ENCODE measurements at places on chromosomes 1 and 21.

DNA sequence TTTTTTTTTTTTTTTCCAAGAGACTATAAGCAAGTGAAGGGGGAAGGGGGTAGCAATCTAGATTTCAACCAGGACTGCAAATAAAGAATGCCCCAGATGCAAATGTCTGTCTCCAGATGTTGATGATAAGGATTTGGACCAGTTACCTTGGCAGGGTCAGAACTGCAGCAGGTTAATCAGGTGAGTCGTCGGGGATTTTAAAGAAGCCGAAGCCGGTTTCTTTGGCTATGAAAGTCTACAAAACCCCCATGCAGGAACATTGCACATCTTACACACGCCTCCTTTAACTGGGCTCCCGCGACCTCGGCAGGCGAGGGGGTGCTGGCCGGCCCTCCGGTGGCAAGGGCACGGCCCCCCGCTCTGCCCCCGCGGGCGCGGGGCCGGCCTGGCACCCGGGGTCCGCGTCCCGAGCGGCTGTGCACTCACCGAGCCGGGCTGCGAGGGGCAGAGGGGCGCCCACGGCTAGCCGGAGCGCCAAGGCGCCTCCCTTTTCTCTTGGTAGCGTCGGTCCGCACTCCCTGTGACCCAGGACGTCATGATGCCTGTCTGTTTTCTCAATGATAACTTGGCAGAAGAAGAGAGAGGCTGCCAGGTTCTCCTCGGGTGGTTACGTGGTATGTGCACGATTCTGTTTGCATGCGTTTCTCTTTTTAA is 366.3 kb upstream of the ESRRG start:
- H3K27me3 ChIP-seq, result peaks cover 27% of the 10 kb centered on the region
- H3K4me3 ChIP-seq, result no peak overlapping the region
- DNase-seq, result no peak
- H3K4me1 ChIP-seq, result no peaks in the 10 kb centered on the region

- H3K36me3 ChIP-seq, result peaks cover 2% of the 10 kb centered on the region
- H3K4me1 ChIP-seq, result peaks cover 5% of the 10 kb centered on the region
- H3K27ac ChIP-seq, result no peak overlapping the region
- DNase-seq, result no peak
- H3K27me3 ChIP-seq, result peaks cover 12% of the 10 kb centered on the region
- no peak overlapping the region for H3K4me3 ChIP-seq
These were observed 127.9 kb upstream of the DUSP10 start for GRCh38 chr1:221869779-221870178.

DNA sequence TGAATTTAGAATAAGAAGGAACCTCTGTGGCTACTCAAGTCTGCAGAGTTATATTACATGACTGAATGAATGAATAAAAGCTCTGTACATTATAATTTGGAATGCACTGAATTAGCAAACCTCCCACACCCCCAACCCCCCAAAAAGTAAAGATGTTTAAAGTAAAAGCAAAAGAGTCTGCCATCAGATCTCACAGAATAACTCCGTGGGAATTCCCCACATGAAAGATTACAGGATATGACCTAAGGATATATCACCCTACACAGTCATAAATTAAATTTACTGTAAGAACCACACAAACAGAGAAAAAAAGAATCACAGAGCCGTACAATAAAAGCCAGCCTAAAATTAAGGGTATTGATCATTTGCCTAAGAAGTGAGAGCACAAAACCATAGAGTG is 587.3 kb downstream of the PTPRC start:
- peaks cover 6% of the 10 kb centered on the region for H3K27me3 ChIP-seq
- DNase-seq, result peak; percentile 26
- H3K27ac ChIP-seq, result peak overlapping the region; percentile 51
- peaks cover 6% of the 10 kb centered on the region for H3K36me3 ChIP-seq
- peak overlapping the region; percentile 37 for H3K4me3 ChIP-seq
- H3K4me1 ChIP-seq, result peaks cover 21% of the 10 kb centered on the region

GRCh38 chr1:244599937-244600350 is 53.0 kb upstream of the DESI2 start:
- H3K4me1 ChIP-seq, result peaks cover 22% of the 10 kb centered on the region
- peak; percentile 54 for DNase-seq
- no peaks in the 10 kb centered on the region for H3K36me3 ChIP-seq
- peaks cover 9% of the 10 kb centered on the region for H3K27me3 ChIP-seq

DNA sequence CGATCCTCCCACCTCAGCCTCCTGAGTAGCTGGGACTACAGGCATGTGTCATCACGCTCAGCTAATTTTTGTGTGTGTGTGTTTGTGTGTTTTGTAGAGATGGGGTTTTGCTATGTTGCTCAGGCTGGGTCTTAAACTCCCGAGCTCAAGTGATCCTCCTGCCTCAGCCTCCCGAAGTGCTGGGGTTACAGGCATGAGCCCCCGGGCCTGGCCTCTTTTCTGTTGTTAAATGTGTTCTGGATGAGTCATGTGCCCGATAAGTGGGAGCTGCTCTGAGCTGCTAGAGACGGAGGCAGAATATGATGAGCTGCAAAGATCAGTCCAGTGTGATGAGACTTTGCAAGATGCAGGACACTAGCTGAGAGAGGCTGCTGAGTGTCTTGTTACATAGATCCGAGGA is 75.5 kb downstream of the VPS13D start:
- no peak overlapping the region for H3K4me3 ChIP-seq
- H3K4me1 ChIP-seq, result no peaks in the 10 kb centered on the region
- H3K27ac ChIP-seq, result no peak overlapping the region
- no peaks in the 10 kb centered on the region for H3K27me3 ChIP-seq
- peaks cover 60% of the 10 kb centered on the region for H3K36me3 ChIP-seq

- H3K4me3 ChIP-seq, result peak overlapping the region; percentile 48
- peaks cover 60% of the 10 kb centered on the region for H3K27me3 ChIP-seq
- DNase-seq, result no peak
- no peak overlapping the region for H3K27ac ChIP-seq
- H3K4me1 ChIP-seq, result peaks cover 35% of the 10 kb centered on the region
These were observed 30.5 kb upstream of the NFIA start for GRCh38 chr1:61051719-61052394.

DNA sequence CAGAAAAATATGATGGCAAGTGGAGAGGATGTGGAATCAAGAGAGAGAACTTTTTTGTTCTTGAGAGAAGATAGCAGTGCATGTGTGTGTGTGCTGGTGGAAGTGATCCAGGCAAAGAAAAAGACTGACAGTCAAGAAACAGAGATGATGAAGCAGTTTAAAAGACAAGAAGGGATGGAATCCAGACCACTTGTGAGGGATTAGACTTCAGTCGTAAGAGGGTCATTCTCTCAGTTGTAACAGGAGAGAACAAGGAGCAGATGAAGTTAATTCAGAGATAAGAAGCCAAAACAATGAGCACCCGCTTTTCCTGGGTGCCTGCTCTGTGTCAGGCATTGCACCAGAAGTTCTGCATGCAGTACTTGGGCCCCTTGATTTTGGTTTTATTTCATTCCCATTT is 76.6 kb downstream of the RNF220 start:
- no peak for DNase-seq
- no peak overlapping the region for H3K27ac ChIP-seq
- peaks cover 18% of the 10 kb centered on the region for H3K27me3 ChIP-seq
- no peaks in the 10 kb centered on the region for H3K4me1 ChIP-seq
- H3K4me3 ChIP-seq, result no peak overlapping the region

DNA sequence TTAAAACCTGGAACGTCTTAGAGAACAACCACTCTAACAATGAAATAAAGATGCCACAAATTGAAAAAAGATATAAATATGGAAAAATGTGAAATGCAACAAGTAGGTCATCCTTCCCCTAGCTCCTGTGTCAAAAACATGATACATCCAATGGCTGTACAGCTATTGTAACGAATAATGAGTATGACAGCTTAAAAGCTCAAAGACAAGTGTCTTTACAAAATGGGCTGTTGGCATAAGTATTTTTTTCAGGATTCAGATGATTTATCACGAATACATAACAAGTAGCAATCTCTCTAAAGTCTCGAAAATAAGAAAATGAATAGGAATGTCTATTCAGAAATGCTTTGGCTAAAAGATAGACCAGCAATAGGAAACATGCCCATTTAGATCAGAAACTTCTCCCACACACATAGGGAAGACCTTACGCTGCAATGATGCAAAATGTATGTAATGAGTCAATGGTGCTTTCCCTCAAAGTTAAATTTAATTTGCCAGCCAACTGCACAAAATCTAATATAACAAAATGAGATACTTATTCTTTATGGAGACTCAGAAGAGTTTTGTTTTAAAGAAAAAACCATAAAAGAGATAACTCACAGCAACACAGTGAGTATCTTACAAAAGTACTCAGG is 8.3 kb downstream of the TGFBR3 start:
- H3K4me1 ChIP-seq, result peaks cover 56% of the 10 kb centered on the region
- no peaks in the 10 kb centered on the region for H3K36me3 ChIP-seq
- H3K4me3 ChIP-seq, result peak overlapping the region; percentile 73
- H3K27ac ChIP-seq, result peak overlapping the region; percentile 87
- no peak for DNase-seq

- no peaks in the 10 kb centered on the region for H3K36me3 ChIP-seq
- no peak overlapping the region for H3K4me3 ChIP-seq
- peaks cover 4% of the 10 kb centered on the region for H3K27me3 ChIP-seq
- H3K27ac ChIP-seq, result no peak overlapping the region
- no peaks in the 10 kb centered on the region for H3K4me1 ChIP-seq
- no peak for DNase-seq
These were observed 43.2 kb upstream of the BACE2 start for GRCh38 chr21:41124641-41125201.

- no peak overlapping the region for H3K27ac ChIP-seq
- peak; percentile 62 for DNase-seq
- H3K4me3 ChIP-seq, result no peak overlapping the region
These were observed 6.5 kb upstream of the PADI2 start for GRCh38 chr1:17125756-17126237.

DNA sequence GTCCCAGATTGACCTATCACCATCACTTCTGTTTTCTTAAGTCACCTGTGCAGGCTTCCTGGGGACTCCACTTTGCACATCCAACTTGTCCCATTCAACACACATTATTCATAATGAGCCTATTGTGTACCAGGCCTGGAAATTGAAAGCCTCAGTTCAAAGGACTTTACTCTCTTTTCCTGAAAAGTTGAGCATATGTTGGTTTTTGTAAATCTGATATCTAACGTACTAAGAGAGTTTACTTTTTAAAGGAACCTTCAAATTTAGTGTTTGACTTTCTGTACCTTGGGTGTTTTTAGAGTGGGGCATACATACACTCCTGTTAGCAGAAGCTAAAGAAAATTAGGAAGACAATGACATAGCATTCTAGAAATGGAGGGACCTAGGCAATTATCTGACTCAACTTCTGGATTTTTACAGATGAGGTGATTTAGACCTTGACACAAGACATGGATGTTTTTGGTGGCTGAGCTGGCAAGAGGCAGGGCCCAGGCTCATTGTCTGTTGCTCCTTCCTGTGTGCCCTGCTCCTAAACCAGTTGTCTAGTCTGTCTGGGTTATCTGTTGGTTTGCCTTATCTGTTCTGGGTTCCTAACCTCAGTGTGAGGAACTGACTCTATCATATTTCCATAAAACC is 336.5 kb downstream of the RPS6KC1 start:
- DNase-seq, result no peak
- H3K4me1 ChIP-seq, result no peaks in the 10 kb centered on the region
- no peaks in the 10 kb centered on the region for H3K27me3 ChIP-seq
- H3K36me3 ChIP-seq, result no peaks in the 10 kb centered on the region
- H3K27ac ChIP-seq, result no peak overlapping the region

- H3K27me3 ChIP-seq, result no peaks in the 10 kb centered on the region
- H3K4me1 ChIP-seq, result no peaks in the 10 kb centered on the region
- H3K36me3 ChIP-seq, result peaks cover 1% of the 10 kb centered on the region
These were observed 11.4 kb downstream of the COQ8A start for GRCh38 chr1:226951286-226952117.

DNA sequence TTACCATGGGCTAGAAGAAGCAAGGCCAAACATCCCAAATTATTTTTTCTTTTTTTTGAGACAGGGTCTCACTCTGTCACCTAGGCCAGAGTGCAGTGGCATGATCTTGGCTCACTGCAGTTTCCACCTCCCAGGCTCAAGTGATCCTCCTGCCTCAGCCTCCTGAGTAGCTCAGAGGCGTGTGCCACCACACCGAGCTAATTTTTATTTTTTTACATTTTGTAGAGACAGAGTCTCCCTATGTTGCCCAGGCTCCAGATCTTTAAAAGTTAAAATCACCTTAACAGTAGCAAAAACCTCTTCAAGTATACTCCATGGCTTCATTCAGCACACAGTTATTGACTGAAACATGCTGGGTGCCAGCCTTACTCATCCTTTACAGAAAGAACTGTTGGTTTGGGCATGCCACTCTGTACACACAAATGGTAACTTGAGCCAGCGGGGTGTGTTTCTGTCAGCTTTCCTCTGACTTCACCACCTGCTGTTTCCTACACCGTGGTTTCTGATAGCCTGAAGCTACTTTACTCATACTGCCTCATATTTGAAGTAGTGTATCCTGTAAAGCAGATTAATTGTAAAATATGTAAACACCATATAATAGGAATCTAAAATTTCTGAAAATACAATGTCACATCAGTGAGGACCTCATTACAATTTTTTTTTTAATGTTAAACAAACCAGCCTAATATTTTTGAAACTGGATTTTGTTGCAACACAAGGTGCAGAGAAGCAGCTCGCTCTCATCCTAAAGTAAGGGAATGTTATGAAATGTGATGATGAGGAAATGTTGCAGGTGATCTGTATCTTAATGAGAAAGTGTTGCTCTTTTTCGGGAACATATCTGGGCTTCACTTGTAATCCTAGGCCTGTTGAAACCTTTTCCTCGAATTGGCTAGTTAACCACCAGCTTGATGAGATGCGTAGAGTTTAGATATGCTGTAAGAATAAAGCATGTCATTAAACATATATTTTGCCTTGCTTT is 113.9 kb downstream of the ATP5PO start:
- H3K4me3 ChIP-seq, result no peak overlapping the region
- no peaks in the 10 kb centered on the region for H3K36me3 ChIP-seq
- H3K27ac ChIP-seq, result no peak overlapping the region
- DNase-seq, result no peak

All from activated T-helper 1 cell treated with anti-CD3 and anti-CD28 coated beads, Interleukin-12 subunit alpha, Interleukin-12 subunit beta, Interleukin-2, Interleukin-4 antibody, amounts not matched to agents 30 ng/mL and 10 ng/mL and 1 ng/mL, durations not matched to agents 14 hours and 24 hours and 36 hours (primary cell).